ENCODE measurements at places on chromosomes 5 and 9. TPM values are rescaled to one million over a fixed set of nuclear protein-coding genes. Genes with fewer than 3 reads are reported as not detected.

- no peak overlapping the region for H3K4me3 ChIP-seq
- H3K4me1 ChIP-seq: no peaks in the 10 kb centered on the region
- H3K27ac ChIP-seq: no peak overlapping the region
- DNase-seq: no peak
Measured at GRCh38 chr5:153784277-153784676, 254.4 kb downstream of the FAM114A2 start.

DNA sequence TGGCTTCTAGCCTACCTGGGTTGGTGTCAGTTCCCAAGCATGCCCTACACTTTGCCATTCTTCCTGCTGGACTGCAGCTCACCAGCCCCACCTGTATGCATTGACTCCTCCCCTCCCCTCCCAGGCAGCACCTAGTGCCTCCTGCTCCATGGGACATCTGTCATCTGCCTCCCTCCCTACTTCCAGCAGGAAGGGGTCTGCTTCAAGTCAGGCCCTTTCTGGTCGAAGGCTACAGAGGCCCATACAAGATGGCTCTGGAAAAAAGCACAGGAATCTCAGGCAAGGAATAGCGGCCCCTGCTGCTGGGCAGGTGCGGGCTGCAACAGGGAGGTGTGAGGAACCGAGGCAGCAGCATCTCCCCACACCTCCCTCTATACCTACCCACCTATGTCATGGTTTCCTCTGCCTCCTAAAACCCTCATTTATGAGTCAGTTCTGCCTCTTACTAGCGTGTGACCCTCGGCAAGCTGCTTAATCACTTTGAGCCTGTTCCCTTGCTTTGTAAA is 19.7 kb downstream of the WWC1 start:
- no peak overlapping the region for H3K27ac ChIP-seq
- H3K4me3 ChIP-seq: no peak overlapping the region

The COL23A1 gene
- total RNA-seq: 20.4 TPM

The INSL6 gene
- not detected for total RNA-seq

DNA sequence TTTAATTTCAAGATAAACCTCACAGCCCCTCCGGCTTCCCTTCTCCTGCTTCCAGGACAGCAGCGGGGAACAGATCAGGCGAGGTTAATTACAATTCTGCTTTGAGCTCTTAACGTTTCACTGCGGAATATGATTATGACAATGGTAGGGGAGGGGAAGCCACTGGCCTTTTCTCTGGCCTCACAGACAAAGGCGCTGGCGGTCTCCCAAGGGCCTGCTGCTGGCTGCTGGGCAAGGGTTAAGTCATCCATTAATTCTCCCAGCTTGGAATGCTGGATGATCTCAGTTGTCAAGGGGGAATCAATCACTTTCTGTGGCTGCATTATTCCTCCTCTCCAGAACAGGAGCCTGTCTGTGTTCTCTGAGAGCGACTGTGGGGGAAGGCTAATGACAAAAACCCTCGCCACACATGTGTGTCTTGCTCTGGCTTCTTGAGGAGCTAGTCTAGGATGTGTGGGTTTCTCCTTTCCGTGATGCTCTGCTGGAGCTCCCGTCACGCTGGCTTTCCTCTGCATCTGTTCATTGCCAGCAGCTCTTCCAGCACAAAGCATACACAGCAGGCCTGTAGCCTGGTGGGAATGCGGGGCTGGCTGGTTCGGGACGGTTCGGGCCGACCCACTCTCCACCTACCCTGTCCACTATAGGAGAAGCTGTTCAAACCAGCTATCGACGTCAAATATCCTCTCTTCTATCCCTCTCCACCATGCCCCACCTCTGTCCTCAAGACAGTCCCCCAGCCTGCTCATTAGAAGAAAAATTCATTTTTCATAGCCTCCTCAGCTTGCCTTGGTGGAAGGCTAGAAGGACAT is 82.8 kb downstream of the DCP2 start:
- no peak overlapping the region for H3K4me3 ChIP-seq
- no peak for DNase-seq
- peaks cover 37% of the 10 kb centered on the region for H3K4me1 ChIP-seq
- no peaks in the 10 kb centered on the region for H3K27me3 ChIP-seq
- H3K27ac ChIP-seq: peak overlapping the region; percentile 56

DNA sequence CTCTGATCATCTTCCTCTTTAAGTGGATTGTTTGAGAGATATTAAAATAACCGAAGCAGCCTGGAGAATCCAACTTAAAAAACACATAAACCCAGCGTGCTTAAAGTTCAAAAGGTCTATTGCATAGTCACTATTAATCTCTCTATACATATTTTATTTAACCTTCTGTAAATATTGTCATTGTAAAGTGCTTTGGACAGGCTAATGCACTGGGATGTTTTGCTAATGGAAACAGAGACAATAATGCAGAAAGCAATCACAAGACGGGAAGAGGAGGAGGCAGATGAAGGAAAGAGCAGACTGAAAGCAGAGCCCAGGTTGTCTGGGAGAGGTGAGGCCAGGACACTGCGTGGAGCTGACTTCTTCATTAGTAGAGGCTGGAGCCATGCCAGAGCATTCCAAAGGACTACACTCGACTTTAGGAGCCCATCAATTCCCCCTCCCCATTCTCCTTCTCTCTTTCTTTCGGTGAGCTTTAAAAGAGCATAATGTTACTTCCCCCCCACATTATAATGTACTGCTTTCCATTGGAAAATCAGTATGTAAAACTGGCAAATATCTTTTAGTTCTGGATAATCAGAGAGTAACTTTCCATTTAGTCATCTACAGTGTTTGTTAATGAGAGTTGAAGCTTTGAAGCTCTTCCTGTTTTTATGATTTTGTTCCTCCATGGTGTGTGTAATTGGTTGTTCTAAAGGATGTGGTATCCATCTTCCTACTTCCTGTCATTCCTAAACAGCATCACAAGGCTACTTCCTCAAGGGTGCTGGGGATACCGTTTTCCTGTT is 307.3 kb upstream of the MPDZ start:
- H3K27me3 ChIP-seq: no peaks in the 10 kb centered on the region
- no peaks in the 10 kb centered on the region for H3K36me3 ChIP-seq
- no peak overlapping the region for H3K4me3 ChIP-seq
- H3K27ac ChIP-seq: no peak overlapping the region
- DNase-seq: no peak

The GHR gene
- 39.3 TPM for total RNA-seq

The MYMK gene
- total RNA-seq: not detected

All from tibial nerve (tissue), 4 donors.